Left lung (tissue), 14 donors: ENCODE measurements at places on chromosomes 6 and 20.
A peak's percentile ranks its signal among the peaks of the same experiment; 100 is the strongest.

- DNase-seq, result no peak
Observed at GRCh38 chr6:106114492-106114891, 28.4 kb downstream of the PRDM1 start.

GRCh38 chr20:1440024-1440423, 26.6 kb downstream of the NSFL1C start:
- DNase-seq, result no peak

- no peak for DNase-seq
Observed at GRCh38 chr6:34468378-34468892, 2.6 kb downstream of the PACSIN1 start.

DNA sequence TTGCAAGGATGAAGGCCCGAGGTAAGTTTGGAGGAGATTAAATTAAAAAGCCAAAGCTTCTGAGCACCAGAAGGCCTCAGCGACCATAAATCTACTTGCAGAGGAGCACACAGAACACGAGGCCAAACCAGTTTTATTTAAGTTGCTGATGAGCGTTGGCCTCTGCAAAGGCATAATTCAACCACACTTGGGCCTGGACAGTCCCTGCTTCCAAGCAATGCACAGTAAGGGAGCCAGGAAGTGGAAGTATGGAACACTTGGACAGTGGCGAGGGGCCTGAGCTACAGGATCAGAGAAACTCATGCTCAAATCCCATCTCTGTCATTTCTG, 92.8 kb downstream of the PTPRT start:
- no peak for DNase-seq

DNA sequence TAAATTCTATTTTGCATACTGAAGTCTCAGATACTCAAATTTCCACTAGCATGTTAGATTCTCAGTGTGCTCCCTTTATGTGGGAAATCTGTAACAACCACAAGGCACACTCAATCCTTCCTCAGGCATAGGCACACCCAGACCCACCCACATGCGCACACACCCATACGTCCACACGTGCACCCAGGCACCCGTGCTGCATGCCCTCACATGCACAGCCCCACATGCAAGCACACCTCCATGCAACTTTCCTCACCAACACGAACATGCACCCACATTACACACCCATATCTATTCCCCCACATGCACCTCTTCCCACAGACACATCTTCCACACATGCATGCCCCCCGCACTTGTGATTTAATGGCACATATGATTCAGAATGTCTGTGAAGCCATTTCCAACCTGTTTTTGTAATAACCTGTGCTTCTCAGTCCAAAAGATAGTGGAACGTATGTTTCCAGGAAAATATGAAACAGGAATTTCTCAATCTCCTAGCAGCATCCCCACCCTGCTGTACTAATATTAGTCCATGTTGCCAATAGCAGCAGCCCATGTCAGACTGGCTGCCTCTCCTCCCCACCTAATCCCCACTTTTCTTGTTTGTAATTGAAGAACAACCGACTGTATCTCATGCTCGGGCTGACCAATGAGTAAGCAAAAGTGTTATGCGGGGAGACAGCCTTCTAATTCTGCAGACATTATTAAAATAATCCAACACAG, 11.3 kb upstream of the CYP24A1 start:
- DNase-seq, result no peak

- DNase-seq, result no peak
Observed at GRCh38 chr6:46381057-46381456, 110.2 kb downstream of the RCAN2 start.

DNA sequence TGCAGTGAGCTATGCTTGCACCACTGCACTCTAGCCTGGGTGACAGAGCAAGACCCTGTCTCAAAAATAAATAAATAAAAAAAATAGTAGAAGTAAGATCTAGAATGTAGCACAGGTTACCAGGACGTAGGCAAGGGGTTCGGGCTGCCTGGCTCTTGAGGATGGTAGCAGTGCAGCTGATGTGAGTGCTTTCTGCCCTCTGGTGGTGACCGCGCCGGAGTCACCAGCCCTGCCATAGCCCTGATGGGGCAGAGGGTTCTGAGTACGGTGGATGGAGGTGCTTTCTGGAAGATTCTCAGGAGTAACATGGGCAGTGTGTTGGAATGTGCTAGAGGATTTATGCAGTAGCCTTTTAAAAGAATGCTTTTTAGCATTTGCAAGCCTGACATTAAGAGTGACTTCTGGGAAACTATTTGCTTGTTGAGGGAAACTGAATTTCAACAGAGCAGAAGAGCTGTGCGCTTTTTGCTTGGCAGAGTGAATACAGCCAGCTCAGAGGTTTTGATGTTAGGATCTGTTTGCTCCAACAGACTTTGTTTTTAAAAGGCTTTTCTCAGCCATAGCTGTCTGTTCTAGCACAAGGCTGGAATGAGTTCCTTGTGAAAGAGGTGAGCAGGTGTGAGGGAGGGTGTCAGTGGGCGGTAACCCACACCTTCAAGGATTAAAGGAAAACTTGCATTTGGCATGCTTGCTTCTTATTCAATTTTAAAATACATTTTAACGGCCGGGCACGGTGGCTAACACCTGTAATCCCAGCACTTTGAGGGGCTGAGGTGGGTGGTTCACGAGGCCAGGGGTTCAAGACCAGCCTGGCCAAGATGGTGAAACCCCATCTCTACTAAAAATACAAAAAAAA, 65.9 kb downstream of the PTPN1 start:
- peak; percentile 88 for DNase-seq

- no peak for DNase-seq
Observed at GRCh38 chr6:80956898-80957297, 795.6 kb downstream of the TENT5A start.

DNA sequence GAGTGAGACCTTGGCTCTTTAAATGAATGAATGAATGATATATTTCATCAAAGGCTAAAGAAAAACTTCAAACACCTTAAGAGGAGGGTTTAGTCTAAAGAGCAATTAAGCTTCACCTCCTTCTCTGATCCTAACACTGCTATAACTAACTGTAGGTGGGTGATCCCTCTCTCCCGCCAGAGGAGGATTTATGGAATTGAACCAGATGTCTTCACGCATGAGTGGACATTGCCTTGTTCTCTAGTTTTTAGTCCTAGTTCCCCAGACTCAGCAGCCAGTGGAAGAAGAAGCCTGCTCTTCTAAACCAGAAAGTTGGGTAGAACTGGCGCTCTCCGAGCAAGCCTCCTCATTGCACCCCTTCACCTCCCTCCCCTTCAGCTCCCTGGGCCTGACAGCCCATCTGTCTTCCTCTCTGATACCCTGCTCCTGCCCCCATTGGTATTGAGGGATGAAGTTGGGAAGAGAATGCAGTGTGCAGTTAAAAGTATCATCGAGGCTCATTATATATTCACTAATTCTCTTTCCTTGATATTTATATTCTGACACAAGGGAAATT, 142.7 kb downstream of the ARID1B start:
- no peak for DNase-seq

- peak; percentile 13 for DNase-seq
Observed at GRCh38 chr6:10659699-10660348, 34.6 kb downstream of the C6orf52 start.

DNA sequence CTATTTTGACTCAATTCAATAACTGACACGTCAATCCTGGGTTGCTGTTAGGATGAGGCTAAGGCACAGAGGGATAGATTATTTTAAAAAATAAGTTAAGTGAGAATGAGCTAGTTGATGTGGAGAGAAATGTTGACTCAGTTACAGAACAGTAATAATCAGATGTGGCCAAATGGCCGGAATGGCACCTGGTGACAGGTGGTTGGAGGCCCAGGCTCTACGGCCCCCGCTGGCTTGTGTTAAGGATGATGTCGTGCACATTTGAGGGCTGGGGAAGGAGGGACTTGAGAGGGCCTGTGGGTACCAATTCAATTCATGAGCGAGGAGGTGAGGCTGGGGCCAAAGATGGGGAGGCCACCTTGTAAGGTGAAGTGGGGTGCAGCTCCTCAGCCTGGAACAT, 31.7 kb downstream of the APCDD1L start:
- no peak for DNase-seq

DNA sequence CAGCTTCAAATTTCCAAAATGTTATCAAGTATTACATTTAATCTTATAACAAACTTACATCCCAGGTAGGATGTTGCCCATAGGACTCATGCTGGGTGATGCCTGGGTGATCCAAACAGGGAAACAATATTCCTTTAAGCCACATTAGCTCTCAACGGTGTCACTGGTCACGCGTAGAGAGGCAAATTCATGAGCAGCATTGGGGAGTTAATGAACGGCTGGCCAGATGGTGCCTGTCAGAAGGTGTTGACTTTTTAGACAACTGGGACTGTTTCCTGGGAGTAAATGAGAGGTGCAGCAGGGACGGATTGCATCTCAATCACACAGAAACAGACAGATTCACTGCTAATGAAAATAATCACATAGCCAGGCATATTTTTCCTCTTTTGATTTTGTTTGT, 83.3 kb upstream of the ID4 start:
- DNase-seq, result no peak

GRCh38 chr6:107272246-107272645, 156.9 kb upstream of the BEND3 start:
- no peak for DNase-seq

GRCh38 chr6:15296735-15297134, 50.9 kb downstream of the JARID2 start:
- DNase-seq, result no peak

- DNase-seq, result no peak
Observed at GRCh38 chr6:11039040-11039439, 5.1 kb downstream of the ELOVL2 start.

GRCh38 chr6:36682328-36683144, 4.0 kb downstream of the CDKN1A start:
- DNase-seq, result no peak

DNA sequence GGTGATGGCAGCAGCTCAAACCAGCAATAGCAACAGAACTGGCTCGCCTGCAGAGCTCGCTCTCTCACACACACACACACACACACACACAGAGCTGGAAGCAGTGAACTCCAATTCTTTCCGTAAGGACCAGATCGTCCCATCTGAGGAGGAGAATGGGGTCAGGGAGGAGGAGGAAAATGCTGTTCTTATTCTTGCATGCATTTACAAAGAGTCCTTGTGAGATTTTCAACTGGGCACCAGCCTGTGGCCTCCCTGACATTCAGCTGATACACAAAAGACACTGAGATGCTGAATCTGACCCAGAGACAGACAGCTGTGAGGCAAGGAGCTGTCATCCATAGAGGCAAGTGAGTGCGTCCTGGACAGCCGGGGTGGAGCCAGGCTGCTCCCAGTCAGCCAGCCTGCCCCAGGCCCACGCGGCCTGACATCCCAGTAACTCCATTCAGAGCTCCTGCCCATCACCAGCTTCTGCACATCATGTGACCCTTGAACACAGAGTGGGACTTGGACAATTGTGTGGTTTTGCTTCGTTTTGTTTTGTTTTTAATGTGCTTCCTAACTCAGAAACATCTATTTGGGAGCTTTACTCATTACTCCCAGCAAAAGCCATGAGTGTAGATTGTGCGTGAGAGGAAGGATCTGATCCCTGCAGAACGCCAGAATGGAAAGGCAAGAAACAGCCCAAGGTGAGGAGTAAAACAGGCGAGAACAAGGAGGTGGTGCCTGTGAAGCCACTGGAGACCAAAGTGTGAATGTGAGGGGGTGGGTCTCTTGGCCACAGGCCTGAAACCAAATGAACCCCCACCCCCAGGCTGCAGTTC, 2.1 kb downstream of the SERPINB9 start:
- peak; percentile 58 for DNase-seq

- no peak for DNase-seq
Observed at GRCh38 chr6:26092443-26092842, 5.2 kb downstream of the HFE start.

- no peak for DNase-seq
Observed at GRCh38 chr6:15400572-15401004, 154.7 kb downstream of the JARID2 start.

DNA sequence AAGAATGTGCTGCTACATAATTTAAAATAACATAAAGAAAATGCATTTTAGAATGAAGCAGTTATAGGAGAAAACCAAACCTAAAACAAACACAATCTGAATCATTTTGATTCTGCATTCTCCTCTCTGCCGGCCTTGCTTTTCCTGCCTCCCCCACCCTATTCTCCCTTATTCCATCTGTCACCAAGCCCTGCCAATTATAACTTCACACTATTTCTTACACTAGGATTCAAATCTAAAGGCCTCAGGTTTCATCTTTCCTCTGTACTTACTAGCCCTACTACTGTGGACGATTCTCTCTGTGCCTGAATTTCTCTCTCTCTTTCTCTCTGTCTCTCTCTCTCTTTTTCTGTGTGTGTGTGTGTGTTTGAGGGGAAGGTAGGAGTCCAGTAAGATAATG, 18.7 kb upstream of the PRIM2 start:
- no peak for DNase-seq

DNA sequence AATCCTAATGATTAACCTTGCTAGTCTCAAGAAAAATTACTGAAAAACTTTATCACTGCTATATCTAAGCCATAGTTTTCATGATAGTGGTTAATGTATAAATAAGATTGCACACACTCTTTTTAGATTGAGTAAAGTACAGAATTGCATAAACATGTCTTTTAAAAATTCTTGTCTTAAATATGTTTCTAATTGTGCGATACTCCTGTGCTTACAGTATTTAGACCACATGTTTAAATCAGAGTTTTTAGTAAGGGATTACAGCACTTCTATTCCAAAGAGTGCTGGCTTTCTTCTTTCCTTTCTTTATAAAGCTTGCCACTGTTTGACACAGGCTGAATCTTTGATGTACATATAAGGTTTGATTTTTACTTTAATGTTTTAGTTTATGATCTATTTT, 36.8 kb upstream of the RGS17 start:
- no peak for DNase-seq

- DNase-seq, result no peak
Observed at GRCh38 chr6:40631744-40632143, 44.6 kb upstream of the LRFN2 start.

DNA sequence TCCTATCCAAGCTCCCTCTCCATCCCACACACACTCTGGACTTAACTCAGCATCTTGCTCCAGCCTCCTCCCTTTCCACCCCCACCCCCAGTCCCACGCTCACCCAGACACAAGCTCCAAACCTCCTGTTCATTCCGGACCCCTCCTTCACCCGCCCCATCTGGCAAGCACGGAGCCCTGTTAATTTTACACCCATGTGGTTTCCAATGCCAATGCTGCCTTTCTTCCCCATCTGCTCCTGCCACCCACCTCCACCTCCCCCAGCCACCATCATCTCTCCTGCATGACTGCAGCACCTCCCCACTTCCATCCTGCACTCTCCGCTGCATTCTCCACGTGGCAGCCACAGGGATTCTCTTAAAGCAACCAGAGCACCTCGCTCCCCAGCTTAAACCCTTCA, 9.9 kb upstream of the CDK5RAP1 start:
- no peak for DNase-seq
